ENCODE measurements at places on chromosomes 5 and 9.
A peak's percentile ranks its signal among the peaks of the same experiment; 100 is the strongest.

DNA sequence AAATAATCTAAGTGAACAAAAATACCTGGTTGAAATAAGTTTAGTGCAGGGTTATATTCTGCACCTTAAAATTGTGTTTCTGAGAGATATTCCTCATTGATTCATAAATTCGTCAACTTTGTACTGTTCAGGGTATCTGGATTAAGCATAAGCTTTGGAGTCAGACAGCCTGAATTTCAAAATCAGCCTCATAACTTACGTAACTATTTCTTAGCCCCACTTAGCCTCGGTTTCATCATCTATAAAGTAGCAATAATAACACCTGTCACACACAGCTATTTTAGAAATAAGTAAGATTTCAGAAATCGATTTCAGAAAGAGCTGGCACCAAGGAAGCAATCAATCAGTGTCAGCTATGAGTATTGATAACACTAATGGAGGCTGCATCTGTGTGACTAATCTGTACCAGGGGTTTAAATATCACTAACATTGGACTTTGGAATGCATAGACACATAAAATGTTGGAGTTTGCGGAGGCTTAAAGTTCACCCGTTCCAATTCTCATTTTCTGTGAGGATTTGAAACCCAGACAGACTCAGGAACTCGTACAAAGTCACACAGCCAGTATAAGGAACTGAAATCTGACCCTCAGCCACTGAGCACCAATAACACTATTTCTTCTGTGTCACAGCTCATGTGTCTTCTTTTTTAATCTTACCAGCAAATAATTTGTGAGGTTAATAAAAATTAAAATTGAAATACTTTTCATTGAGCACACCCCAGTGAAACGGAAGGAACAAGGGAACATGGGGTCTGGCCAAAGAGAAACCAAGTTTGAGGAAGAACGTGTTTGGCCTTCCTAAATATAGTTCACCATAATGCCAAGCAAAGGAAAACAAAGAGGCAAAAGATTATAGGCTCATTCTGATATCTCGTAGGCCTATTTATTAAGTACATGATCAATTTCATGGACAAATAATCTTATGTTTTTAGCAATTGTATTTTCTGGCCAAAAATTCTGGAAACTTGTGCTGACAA, 194.4 kb upstream of the PTGER4 start:
- DNase-seq: no peak

GRCh38 chr5:34001241-34001841, 6.5 kb downstream of the AMACR start:
- DNase-seq: peak; percentile 96

- DNase-seq: no peak
These were observed 37.4 kb upstream of the FBXW11 start for GRCh38 chr5:172043865-172044264.

- no peak for DNase-seq
These were observed 181.7 kb upstream of the CD180 start for GRCh38 chr5:67378256-67378655.

DNA sequence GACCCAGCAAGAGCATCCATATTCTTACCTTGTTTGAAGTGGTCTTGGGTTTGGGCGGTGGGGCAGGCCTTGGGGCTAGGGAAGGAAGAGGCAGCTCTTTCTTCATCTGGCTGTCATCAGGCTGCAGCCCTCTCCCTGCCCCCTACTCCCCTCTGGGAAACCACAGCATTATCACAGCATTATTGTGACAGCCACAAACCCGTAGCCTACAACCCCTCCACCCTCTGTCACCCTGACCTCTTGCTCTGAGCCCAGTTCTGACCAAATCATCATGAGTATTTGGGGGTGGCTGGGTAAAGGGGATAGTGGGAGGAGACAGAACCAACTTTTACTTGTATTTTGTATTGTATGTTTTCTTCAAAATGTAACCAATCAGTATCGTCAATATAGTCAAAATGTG, 94.3 kb upstream of the ARRDC3 start:
- DNase-seq: no peak
